SW480 (cell line): ENCODE measurements at places on chromosomes 4 and X.

DNA sequence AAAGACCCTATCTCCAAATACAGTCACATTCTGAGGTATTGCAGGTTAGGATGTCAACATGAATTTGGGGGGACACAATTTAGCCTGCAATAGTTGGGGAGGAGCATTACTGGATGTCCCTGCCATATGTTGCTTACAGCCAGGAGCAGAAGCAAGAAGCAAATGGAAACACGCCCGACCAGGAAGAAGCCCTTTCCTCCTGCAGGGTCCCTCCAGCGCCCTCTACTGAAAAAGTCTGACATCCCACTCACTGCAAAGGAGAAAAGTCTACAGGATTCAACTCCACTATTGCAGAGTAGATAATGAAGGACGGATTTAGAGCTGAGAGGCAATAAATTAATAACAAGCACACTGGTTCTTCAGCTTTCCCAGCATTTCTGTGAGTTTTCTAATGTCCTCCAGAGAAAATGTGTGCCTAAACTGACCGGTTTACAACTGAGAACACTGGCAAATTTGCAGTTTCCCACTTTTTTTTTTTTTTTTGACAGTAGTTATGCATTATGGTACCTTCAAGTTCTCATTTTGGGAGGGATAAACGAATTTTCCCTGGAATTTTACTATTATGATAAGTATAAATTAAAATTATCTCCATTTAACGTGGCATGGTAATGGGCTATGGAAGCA lies 31.7 kb downstream of the COQ2 start:
- DNase-seq: peak; percentile 47

DNA sequence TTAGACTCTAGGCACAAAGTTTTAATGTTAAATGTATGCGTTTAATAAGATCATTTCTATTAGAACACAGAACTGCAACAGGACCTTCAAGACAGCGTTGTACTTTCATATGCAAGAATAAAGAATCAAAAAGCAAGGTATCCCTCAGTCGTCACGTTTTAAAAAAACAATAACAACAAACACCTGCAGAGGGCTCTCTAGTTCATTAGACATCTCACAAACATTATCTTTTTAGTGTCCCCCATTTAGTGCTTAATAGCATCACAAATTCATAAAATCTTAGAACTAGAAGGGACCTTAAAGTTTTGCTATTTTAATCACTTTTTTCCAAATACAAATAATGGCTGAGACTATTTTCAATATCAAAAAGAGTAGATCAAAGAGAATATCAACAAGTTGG lies 236.6 kb downstream of the DCHS2 start:
- DNase-seq: peak; percentile 5

- DNase-seq: no peak
Measured at GRCh38 chr4:125338814-125339213, 24.1 kb downstream of the FAT4 start.

- DNase-seq: no peak
Measured at GRCh38 chr4:38950159-38950558, 82.0 kb downstream of the TMEM156 start.

GRCh38 chrX:85084770-85085393 lies 81.2 kb downstream of the APOOL start:
- DNase-seq: peak; percentile 11
